ENCODE measurements at places on chromosomes 4 and X.

GRCh38 chr4:102764901-102765300 lies 4.1 kb upstream of the MANBA start:
- no peak for DNase-seq

DNA sequence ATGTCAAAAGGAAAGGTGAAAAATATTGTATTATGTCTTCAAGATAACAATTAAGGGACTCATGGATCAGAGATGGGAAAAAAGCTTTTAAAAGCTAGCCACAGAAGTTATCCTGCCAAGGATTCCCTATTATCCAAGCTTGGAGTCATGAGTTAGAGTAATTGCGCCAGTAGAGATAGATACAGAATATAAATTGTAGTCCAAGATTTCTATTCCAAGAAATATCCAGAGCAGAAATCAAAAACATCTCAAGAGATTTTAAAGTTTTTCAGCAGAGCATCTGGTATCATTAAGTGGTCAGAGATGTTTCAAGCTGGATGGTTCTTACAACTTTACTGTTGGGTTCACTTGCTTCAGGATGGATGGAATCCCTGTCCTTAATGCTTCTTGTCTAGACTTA lies 186.7 kb downstream of the PCDH18 start:
- no peak for DNase-seq

- no peak for DNase-seq
These were observed 910 bp downstream of the ANK2 start for GRCh38 chr4:113050371-113050755.

DNA sequence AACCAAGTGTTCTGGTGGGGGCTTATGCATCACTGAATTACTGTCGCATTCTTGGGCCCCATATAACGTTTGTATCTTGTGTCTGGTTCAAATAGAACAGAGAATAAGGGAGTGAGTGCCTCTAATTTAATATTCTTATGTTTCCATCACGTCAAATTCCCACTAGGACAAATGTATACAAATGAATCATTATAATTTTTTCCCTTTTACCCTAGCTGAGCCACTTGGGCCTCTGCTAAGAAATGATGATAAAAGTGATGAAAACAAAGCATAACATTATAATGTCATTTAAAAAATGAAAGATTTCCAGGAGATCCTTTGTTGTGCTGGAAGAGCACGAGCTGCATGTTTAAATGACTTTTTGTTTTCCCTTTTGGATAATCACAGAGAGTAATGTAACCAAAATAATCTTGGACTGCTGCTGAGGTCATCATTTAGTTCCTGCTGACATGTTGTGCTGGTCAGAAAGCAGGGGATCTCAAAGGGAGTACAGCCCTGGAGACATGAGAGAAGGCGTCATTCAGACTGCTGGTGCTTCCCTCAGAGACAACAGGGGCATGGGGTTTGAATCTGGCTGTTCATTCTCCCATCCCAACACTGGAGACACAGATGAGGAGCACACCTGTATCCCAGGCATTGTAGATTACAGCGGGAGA lies 105.1 kb upstream of the SCOC start:
- no peak for DNase-seq

GRCh38 chr4:168981942-168982341 lies 28.1 kb downstream of the CBR4 start:
- no peak for DNase-seq

- DNase-seq = no peak
These were observed 184.9 kb downstream of the ENOX2 start for GRCh38 chrX:130718137-130718536.

GRCh38 chr4:139184129-139184528 lies 7.1 kb upstream of the ELF2 start:
- DNase-seq = no peak

- DNase-seq = no peak
These were observed 28.6 kb downstream of the IDS start for GRCh38 chrX:149476513-149476912.

Measured in natural killer cell treated with Interleukin-12 subunit alpha and Interleukin-12 subunit beta and Interleukin-15 and Interleukin-18, amount 100 ng/mL, for 72 hours (primary cell).